ENCODE measurements at places on chromosomes 3 and 15. TPM values are rescaled to one million over a fixed set of nuclear protein-coding genes. Genes with fewer than 3 reads are reported as not detected.

Gene SPINK8
- not detected for total RNA-seq

Gene CD96
- 0.16 TPM for total RNA-seq

Gene C2CD4B
- not detected for total RNA-seq

Gene GOLGA8S
- not detected for total RNA-seq

Gene ENTPD3
- 11.5 TPM for total RNA-seq

Gene FAM107A
- under 0.01 TPM for total RNA-seq

Gene SLC35G2
- total RNA-seq: 3.9 TPM

Gene TMEM45A
- 22.4 TPM for total RNA-seq

Gene LRRIQ4
- not detected for total RNA-seq

Gene COL6A6
- not detected for total RNA-seq

Gene ZNF80
- not detected for total RNA-seq

Gene USP50
- not detected for total RNA-seq

Gene RASGRF1
- total RNA-seq: 0.86 TPM

Gene SPG11
- 55.4 TPM for total RNA-seq

Gene DGKG
- total RNA-seq: 2.5 TPM

Gene UQCC5
- total RNA-seq: 35.3 TPM

Gene RASSF1
- total RNA-seq: 17.5 TPM

Gene SHF
- total RNA-seq: 1.1 TPM

Gene EPHA3
- total RNA-seq: 0.67 TPM

Data from mammary epithelial cell (primary cell).